ENCODE measurements at places on chromosomes 7 and 10. TPM values are rescaled to one million over a fixed set of nuclear protein-coding genes. Genes with fewer than 3 reads are reported as not detected.

LAMB4 gene
- total RNA-seq, result not detected

COL26A1 gene
- total RNA-seq, result 11.8 TPM

NUB1 gene
- 40.1 TPM for total RNA-seq

- DNase-seq, result no peak
These were observed 1039.6 kb upstream of the LRRN3 start for GRCh38 chr7:110051372-110051771.

DNA sequence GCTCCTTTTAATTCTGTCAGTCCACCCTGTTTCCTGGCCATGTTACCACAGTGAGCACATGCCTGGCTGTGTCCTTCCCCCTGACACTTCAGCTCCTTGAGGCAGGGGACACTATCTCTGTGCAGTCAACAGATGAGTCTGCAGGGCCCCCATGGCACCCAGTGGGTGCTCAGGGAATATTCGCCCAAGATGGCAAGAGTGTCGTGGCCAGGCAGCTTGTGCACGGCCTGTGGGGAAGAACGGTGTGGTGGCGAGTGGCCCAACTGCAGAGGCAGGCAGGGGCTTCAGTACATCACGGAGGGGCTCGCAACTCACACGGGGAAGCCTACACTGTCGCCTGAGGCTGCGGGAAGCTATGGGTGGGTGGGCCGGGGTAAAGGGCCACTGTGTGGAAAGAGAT is 91.1 kb downstream of the TRRAP start:
- DNase-seq, result no peak

RBP3 gene
- not detected for total RNA-seq

CCL24 gene
- total RNA-seq, result not detected

LEP gene
- not detected for total RNA-seq

DNA sequence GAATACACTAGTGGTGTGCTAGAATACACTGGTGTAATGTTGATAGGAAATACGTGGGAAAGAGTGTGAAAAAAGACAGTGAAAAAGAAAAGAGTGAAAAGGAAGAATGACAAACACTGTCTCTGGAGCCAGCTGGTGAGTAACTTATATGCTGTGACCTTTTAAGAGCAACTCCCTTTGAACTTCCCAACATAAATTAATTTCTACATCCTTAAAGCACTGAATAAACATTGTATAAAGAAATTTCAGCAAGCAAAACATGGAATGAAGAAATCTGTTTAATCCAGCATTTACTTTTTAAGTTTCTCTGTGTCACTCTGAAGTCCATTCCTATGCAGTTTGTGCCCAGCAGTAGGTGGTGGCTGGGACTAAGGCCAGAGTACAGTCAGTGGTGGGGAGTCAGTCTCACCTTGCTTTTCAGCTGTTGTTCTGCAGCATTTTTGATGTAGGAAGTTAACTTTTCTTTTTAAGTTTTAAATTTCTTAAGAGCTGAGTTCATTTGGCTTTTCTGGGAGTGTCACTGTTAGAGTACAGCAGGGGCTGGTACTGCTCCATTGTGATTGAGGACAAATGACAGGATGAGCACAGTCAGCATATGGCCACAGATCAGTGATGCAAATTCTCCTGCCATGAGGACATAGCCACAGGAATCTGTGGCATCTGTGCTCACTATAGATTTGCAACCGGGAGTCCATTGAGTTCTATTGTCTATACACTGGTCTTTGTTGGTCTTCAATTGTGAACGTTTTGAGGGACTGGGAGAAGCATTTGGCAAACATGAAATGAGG is 321.8 kb downstream of the ZNF248 start:
- DNase-seq, result no peak

CPVL gene
- 8.5 TPM for total RNA-seq

LRRD1 gene
- total RNA-seq, result not detected

DNA sequence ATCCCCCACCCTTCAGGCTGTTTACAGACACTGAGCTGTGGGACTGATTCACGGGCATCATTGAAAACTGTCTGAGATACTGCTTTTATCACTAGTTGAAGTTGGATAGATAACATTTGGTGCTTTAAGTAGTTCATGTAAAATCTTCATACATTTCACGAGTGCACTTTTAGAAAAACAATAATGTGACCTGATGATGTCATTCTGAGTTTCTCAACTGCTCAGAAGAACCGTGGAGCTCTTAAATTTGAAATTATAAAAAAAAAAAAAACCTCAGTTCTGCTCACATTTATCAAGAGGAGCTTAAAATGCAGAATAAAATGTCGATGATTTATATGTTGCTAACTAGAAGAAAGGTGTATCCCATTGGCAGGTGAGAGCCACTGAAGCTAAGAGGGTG is 81.5 kb downstream of the GALNT11 start:
- no peak for DNase-seq

DNA sequence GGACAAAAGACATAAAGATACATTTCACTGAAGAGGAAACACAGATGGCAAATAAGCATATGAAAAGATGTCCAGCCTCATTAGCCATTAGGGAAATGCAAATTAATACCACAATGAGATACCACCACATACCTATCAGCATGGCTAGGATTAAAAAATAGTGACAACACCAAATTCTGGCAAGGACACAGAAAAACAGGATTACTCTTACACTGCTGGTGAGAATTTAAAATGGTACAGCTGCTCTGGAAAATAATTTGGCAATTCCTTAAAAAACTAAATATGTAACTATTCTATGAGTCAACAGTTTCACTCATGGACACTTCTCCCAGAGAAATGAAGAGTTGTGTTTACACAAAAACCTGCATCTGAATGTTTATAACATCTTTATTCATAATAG is 121.1 kb downstream of the C10orf90 start:
- DNase-seq, result no peak

All from uterus (tissue), 4 donors.